ENCODE measurements at places on chromosomes 4 and X.

DNA sequence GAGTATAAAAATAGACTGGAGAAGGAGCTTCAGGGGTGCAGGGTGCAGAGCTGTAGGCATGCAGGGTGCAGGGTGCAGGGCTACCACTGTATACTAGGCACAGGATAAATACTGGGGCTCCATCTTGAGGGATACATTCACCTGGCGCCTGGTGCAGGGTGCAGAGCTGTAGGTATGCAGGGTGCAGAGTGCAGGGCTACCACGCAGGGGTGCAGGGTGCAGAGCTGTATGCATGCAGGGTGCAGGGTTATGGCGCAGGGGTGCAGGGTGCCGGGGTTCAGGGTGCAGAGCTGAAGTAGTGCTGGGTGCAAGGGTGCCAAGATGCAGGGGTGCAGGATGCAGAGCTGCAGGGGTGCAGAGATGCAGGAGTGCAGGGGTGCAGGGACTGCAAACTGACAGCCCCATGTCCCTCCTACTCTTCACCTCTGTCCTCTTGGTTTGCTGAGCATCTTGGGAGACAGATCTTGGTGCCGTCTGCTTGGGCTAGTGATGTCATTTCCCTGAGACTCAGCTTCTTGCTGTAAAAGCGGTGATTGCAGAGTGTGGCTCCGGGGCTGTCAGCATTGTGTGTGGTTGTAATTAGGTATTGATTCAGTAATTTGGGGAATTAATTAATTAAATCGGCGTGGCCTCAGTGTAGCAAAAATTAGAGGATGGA, 91.2 kb downstream of the ADRA2C start:
- no peak for DNase-seq

DNA sequence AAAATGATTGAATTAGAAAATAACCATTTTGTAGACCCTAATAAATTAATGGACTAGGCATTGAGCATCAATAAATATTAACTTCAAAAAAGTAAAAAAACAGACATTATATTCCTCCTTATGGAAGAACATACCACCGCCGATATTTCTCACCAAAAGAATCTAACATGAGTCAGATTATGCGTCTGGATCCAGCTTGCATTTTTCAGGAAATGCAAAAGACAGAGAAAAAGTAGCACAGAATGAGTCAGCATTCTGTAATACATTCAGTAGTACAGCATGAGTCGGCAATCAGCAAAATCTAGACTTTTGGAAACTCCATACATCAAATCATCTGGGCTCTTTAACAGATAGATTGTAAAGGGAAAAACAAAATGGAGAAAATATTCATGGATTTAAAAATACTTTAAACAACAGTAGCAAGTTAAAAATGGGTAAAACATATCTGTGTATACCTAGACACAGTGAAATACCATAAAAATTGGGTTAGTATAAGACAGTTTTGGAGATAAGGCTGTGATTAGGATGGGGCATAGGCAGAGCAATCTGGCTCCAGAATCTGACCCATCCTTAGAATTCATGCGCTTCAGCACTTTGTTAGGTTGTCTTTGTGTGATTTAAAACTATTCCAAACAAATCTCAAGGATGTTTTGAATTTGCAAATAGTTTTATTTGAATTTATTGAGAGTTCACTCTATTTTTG, 633.0 kb upstream of the FAM241A start:
- no peak for DNase-seq

GRCh38 chr4:101171747-101172146, 175.6 kb downstream of the PPP3CA start:
- no peak for DNase-seq

- no peak for DNase-seq
Measured at GRCh38 chrX:13840121-13840520, 23.2 kb upstream of the GPM6B start.

- DNase-seq = no peak
Measured at GRCh38 chr4:177064116-177064515, 245.6 kb upstream of the NEIL3 start.

GRCh38 chr4:153138736-153139135, 65.5 kb upstream of the TRIM2 start:
- DNase-seq = no peak

- DNase-seq = no peak
Measured at GRCh38 chrX:39716802-39717540, 380.8 kb downstream of the BCOR start.

Measured in activated CD4-positive, alpha-beta T cell treated with anti-CD3 and anti-CD28 coated beads, Interleukin-2, amount 50 U/mL, for 48 hours (primary cell).